ENCODE measurements at places on chromosomes 12 and 14.
A peak's percentile ranks its signal among the peaks of the same experiment; 100 is the strongest.

GRCh38 chr14:97878206-97878605, 1081.0 kb downstream of the VRK1 start:
- DNase-seq: no peak

DNA sequence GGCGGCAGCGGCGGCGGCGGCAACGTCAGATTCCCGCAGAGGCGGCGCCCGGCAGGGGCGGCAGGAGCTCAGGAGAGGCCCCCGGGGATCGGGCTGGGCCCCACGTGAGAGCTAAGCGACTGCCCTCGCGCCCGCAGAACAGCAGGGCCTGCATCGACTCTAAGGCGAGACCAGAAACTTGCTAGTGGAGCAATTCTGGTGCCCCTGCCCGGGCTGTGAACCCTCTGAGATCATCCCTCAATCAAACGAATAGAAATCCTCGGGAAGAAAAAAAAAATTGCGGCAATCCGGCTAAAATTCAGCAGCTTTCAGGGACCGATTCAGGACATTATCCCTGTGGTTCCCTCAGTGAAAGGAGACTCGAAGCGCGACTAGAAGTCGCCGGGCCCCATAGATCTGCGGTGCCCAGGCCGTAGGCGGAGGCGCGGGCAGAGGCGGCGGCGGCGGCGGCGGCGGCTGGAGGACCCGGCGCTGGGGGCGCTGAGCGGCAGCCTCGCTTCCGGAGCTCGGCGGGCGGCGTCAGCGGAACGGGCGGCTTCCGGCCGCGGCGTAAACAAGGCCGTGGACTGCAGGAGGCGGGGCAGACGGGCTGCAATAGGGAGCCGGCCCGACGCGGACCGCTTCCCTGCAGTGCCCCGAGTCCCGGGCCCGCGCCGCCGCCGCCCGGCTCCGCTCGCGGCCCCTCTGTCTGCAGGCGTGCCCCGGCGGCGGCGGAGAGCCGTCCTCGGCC, at the start of gene KLHDC2:
Gene KLHDC2 (plus strand): TSS at position 583 of the 730 bp plus-strand sequence. CDS start 316 bp downstream, outside the sequence.
- peak; percentile 89 for DNase-seq

- DNase-seq: peak; percentile 41
Observed at GRCh38 chr12:8081251-8081920, 688 bp upstream of the NECAP1 start.

DNA sequence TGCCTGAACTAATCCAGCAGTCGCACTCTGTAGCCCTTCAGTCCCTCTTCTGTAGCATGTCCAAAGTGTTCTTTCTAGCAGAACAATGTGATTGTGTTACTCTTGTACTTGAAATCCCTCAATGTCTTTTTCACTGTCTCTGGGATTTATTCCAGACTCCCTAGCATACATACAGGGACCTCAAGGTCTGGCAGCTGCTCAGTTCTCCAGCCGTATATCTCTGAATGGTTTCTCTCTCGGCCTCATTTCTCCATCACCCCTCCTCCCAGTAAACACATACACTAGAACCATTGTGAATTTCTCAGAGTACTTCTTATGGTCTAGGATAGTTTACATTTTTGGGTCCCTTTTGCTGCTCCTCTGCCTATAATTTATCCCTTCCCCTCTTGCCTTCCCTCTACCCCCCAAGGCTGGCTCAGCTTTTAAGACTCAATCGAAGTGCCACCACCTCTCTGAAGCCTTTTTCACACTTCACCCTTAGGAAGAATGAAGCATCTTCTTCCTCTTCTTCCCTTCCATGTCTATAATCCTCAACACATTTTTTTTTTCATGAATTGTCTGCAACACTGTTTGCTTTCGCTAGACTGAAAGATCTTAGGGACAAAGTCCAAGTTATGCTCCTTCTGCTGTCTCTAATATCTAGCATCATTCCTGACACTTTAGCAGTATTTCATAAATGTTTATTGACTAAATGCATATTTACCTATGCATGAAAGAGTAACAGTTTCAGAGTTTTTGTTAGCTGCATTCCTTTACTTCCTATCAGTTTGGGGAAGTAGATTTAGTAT, 446.1 kb downstream of the ZFP36L1 start:
- no peak for DNase-seq

DNA sequence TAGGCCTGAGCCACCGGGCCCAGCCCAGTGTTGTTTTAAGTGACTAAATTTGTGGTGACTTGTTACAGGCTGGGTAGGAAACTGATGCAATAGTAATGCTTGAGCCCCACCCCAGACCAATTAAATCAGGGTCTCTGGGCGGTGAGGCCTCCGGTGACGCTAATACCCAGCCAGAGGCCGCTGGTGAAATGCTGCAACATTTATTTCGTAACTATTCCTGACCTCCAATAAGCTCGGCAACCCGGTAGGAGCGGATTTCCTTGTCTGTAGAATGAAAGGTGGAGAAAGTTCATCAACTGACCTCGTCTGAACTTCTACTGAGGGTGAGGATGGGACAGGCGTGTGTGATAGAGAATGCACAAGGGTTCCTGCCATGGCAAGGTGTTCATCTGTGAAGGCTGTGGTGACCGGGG, 42.3 kb downstream of the FZD10 start:
- no peak for DNase-seq

GRCh38 chr12:74286254-74286653, 251.4 kb upstream of the ATXN7L3B start:
- no peak for DNase-seq

DNA sequence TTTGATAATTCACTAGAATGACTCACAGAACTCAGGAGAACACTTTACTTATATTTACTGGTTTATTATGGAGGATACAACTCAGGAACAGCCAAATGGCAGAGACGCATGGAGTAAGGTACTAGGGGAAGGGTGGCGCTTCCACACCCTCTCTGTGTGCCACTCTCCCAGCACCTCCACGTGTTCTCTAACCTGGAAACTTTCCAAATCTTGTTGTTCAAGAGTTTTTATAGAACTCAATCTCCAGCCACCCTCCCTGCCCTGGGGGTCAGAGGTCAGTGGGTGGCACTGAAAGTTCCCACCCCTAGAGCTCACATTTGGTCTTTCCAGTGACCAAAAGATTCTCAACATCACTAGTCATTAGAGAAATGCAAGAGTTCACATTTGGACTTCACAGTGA, 13.2 kb downstream of the TRIM9 start:
- DNase-seq: no peak

- DNase-seq: no peak
Observed at GRCh38 chr12:87815771-87816585, 213.2 kb downstream of the C12orf50 start.

GRCh38 chr12:102465762-102466560, 14.4 kb downstream of the IGF1 start:
- no peak for DNase-seq

GRCh38 chr12:69873429-69873828, 48.4 kb downstream of the MYRFL start:
- no peak for DNase-seq

DNA sequence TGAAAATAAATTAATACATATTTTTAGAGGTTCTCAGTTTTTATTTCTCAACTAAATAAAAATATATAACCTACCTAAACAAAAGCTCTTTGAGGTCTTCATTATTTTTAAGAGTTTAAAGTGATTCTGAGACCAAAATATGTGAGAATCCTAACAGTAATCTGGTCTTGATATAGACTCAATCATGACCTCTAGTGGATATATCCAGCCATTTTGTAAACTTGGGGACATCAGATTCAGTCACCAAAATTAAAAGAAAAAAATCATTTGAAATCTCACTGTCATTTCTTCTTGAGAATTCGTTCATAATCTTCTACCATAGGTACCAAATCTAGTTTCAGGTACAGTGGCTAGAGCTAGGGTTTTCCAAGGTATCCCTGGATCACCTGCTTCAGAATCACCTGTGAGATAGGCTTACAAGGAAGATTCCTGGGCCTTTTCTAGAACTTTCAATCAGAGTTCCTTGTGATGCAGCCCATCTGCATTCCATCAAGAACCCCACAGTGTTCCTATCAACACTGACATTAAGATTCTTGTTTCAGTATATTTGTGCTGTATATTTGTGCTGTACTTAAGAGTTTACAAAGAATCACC, 214.9 kb downstream of the ADAMTS20 start:
- DNase-seq: no peak

DNA sequence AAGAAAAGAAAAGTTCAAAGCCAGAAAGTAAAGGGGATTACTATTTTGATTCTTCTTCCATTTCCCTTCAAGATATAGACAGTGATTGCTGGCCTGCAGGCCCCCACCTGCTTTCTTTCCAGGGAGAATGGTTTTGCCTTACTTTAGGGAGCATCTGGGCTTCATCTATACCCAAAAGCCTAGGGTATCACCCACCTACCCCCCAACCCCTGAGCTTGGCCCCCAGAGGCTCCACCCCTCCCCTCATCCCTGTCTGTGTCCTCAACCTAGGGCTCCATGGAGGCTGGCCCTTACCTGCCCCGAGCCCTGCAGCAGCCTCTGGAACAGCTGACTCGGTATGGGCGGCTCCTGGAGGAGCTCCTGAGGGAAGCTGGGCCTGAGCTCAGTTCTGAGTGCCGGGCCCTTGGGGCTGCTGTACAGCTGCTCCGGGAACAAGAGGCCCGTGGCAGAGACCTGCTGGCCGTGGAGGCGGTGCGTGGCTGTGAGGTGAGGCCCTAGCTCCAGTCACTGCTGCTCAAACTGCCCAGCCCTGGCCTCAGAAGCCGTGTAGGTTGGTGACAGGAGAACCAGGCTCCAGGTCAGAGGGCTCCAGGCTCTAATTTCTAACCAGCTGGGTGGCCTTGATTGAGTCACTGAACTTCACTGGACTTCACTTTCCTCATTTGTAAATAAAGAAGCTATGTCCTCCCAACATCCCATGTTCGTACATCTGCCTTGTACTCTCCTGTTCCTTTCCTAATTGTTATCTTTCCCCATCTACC, 13.6 kb downstream of the ARHGEF40 start:
- DNase-seq: no peak

DNA sequence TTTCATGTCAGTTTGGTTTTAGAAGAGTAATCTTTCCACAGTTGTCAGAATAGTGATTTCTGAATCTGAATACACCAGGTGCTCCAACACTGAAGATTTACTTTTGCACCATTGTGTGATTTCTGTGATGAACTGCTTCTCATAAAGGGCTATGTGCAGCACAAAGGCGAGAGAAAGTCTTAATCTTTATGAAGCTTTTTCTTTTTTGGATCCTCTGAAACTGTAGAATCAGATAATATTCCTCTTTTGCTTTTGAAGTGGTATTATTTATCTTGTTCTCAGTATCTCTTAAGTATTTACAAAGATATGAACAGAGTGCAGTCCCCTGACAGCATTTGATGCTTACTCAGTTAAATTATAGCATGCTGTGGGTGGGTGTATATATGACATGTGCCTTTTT, 207.8 kb downstream of the NAV3 start:
- DNase-seq: no peak

GRCh38 chr14:94163796-94164195, 10.3 kb upstream of the PPP4R4 start:
- DNase-seq: no peak

- DNase-seq: peak; percentile 51
Observed at GRCh38 chr12:120453977-120454376, 7.7 kb downstream of the GATC start.

- DNase-seq: no peak
Observed at GRCh38 chr14:92516966-92517506, 3.5 kb downstream of the RIN3 start.

GRCh38 chr12:65986047-65986446, 144.5 kb downstream of the LLPH start:
- DNase-seq: no peak

GRCh38 chr12:52945389-52946232, 3.3 kb upstream of the KRT18 start:
- no peak for DNase-seq

DNA sequence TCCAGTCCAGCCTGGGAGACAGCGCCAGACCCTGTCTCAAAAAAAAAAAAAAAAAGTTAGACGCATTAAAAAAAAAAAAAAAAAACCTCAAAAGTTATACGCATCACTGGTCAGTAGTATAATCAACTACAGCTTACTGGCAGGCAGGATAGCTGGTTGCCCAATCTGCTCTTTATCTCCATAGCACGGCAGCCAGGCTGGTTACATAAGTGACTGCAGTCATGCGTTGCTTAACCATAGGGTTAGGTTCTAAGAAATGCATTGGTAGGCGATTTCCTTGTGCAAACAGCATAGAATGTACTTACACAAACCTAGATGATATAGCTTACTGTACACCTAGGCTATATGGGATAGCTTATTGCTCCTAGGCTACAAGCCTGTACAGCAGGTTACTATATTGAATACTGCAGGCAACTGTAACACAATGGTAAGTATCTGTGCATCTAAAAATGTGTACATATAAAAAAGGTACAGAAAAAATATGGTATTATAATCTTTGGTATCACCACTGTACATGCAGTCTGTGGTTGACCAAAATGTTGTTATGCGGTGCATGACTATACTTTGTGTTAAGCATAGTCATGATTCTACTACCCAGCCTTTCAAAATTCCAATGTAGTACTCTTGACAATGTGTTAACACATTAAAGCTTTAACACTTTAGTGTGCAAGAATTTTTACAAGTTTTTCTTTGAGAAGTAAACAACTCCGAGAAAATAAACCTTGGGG, 8.1 kb downstream of the L2HGDH start:
- DNase-seq: no peak

DNA sequence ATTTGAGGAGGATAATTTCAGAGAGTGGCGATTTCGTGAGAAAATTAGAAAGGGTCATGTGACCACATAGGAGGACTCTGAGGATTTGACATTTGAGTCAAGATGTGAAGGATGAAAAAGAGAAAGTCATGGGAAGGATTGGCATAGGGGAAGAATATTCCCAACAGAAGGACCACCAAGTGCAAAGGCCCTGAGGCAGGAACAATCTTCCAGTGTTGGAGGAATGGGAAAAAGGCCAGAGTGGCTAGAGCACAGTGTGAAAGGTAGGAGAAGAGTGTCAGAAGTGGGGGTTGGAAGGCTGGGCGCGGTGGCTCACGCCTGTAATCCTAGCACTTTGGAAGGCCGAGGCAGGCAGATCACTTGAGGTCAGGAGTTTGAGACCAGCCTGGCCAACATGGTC, 3.9 kb upstream of the PPP1CC start:
- DNase-seq: no peak

DNA sequence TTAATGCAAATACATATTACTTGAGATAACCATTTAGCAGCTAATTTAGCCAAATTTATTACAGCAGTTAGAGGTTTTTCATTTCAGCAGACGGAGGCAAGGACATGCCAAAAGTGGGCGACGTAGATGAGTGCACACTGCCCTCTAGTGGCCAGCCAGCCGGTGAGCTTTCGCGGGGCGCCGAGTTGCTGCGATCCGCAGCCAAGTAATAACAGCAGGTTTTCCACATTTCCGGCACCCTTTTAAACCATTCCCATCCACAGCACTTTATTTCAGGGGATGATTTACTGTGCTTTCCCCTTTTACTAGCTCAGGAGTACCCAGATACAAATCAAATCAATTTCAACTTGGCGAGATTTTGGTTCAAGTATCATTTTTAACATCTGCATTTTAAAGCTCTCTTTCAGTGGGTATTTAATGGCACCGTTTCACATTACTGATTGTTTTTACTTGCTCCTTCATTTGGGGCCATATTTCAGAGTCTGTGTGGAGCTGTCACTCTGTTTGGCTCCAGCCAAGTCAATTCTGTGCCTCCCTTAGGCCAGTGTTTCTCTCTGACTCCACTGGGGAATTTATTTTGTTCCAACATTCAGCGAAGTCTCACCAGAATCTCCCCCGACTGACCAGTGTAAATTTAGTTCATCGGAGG, 158.0 kb downstream of the EGLN3 start:
- DNase-seq: peak; percentile 53

GRCh38 chr14:51653079-51653774, 1.5 kb downstream of the FRMD6 start:
- no peak for DNase-seq

- no peak for DNase-seq
Observed at GRCh38 chr12:115504306-115505290, 772.9 kb downstream of the MED13L start.

All from CD4-positive, alpha-beta T cell treated with Interleukin-4 for 4 hours (primary cell).